Upper lobe of right lung (tissue), 1 donor: ENCODE measurements at places on chromosomes 11 and 22. TPM values are rescaled to one million over a fixed set of nuclear protein-coding genes. Genes with fewer than 3 reads are reported as not detected.

EFEMP2 gene
- 62.0 TPM for total RNA-seq

OR51D1 gene
- not detected for total RNA-seq

MAJIN gene
- not detected for total RNA-seq

LINC01488 gene
- not detected for total RNA-seq

ACCS gene
- total RNA-seq, result 32.2 TPM

IGSF9B gene
- 2.9 TPM for total RNA-seq

HTR3B gene
- not detected for total RNA-seq

APOA4 gene
- total RNA-seq, result not detected

HEPHL1 gene
- total RNA-seq, result not detected

OSBP2 gene
- 6.0 TPM for total RNA-seq
